ENCODE measurements at places on chromosomes 7 and 10.
A peak's percentile ranks its signal among the peaks of the same experiment; 100 is the strongest.

- DNase-seq = peak; percentile 88
Observed at GRCh38 chr7:100545360-100546128, 6.5 kb downstream of the AGFG2 start.

DNA sequence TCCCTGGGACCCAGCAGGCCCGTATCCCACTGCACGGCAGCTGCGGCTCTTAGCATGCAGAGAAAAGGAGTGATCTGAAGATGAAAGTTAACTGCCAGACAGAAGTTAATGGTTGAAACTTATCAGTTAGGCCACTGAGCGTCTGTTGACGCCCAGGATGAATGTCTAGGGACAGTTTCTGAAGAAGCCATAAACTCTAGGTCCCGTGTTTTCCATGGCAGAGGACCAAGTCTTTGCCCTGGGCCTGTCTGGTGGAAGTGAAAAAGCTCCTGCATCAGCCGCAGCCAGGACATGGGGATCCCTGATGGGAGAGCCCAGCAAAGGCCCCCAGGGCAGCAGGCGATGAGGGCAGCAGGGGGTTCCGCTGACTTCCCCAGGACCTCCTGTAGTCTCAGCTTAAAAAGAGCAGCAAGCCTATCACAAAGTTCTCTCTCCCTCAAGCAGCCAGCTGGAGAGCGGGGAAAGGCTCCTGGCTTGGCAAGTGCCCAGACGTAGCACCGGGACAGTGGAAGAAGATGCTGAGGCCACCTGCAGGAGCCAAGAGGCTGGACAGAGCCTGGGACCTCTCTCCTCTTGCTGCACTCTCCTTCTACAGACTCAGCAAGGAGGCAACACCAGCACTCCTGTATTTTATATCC is 79.6 kb downstream of the TNS3 start:
- DNase-seq = no peak

DNA sequence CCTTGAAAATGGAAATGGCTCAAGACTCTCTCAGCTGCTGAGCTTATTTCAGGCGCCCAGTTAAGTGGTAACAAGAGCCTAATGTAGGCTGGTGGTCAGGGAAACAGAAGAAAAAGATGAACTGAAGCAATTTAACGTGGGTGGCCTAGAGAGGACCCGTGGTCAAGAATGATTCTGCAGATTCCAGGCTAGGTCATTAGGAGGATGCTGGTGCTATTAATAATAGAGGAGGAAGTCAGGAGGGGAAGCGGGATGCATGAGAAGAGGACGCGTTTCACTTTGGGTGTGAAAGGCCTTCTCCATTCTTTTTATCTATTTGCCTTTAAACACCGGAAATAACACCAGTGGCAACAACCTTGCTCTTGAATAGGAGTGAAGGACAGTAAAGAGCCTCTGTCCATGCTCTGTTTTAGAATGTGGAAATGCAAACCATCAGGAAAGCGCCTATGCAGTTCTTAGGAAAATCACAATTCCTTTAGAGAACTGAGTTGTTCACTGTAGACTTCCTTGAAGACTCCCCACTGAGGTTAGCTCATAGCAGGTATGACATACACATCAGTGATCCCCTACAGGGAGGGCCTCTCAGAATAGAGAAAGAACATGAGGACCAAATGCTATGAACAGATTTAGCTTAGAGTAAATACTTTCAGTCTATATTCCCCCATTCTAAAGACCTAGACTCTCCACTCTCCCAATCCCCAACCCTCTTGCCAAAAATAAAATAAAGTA is 8.6 kb downstream of the LIPA start:
- no peak for DNase-seq

GRCh38 chr10:6579904-6580278 is at the start of gene PRKCQ:
Gene PRKCQ, minus strand, starts transcription at chr10:6580276. Its CDS starts 65,141 bp downstream, at chr10:6515135.
- no peak for DNase-seq

DNA sequence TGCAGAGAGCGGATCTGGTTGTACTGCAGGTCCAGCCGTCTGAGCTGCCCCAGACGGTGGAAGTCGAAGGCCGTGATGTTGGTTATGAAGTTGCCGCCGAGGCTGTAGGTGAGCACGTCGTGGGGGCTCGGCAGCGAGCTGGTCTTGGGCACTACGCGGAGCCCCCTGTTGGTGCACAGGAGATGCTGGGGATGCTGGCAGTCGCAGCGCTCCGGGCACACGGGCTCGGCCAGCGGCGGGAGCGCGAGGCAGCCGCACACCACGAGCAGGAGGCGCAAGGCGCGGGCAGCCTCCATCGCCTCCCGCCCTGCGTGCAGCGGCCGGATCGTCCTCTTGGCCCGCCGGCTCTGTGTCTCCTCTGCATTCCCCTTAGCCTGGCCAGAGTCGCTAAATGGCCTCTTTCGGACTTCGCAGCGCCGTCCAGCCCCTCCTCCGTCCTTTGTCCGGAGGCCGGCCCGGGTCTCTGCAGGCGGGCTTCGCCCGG is 337 bp downstream of the TRIL start:
- no peak for DNase-seq

DNA sequence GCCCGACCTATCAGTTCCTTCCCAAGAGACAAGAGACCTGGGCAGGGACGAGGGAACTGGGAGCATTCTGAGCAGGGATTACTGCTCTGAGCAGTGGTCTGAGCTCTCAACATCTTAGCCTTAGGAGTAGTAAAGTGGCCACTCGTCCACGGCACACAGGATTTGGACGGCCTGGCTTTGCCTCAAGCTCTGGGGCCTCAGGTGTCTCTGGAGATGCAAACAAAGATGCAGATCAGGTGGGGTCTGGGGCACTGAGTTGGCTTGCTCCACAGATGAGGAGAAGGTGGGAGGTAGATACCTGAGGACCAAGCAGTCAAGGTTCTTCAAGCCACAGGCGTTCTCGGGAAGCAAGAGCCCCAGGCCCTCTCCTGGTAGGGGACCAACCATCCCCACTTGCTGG is 16.1 kb upstream of the NPFFR1 start:
- DNase-seq = no peak

- DNase-seq = no peak
Observed at GRCh38 chr7:155341463-155341983, 43.8 kb downstream of the INSIG1 start.

- DNase-seq = no peak
Observed at GRCh38 chr10:44994752-44995530, 5.8 kb upstream of the ZNF22 start.

- DNase-seq = no peak
Observed at GRCh38 chr10:131737543-131738395, 163.0 kb upstream of the PPP2R2D start.

DNA sequence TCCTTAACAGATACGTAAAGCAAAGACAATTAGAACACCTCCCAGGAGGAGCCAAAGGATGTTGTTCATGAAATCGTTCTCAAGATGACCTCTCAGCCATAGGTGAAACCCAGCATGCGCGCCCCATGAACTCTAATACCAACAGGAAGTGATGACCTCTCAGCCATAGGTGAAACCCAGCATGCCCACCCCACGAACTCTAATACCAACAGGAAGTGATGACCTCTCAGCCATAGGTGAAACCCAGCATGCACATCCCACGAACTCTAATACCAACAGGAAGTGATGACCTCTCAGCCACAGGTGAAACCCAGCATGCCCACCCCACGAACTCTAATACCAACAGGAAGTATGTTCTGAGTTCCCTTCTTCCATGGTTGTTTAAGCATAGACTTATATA is 205.2 kb upstream of the ADARB2 start:
- no peak for DNase-seq

DNA sequence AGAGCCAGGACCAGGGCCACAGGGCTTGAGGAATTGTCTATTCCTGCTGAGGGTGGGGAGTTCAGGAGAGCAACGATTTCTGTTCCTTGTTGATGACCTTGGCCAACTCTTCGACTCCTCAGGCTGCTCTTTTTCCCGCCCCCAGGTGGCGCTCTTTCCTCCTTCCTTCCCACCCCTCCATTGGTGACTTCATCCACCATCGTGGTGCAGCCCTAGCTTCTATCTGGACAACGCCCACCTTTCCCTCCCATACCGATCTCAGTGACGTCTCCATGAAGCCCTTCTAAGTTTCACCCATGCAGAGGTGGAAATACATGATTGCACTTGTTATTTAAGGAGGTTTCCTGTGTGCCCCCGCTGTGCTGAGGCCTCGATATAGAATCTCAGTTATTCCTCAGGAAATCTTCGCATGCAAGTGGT is 22.1 kb upstream of the CARD11 start:
- peak; percentile 14 for DNase-seq

DNA sequence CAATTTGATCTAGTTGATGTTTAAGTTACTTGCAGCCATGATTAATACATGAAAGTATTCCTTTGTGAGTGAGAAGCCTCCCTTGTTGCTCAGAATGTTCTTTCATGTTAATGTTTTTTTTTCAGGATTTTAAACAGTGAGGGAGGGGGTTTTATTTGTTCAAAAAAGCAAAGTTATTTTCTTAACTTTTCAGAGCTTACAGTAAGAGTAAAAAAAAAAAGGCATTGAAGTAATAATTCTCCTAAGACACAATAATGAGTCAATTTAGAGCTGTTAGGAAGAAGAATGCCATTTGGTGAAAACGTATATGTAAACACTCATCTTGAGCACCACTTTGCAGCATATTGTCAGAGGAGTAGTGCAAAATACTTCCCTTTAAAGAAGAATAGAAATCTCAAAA is 105.8 kb downstream of the SEMA3A start:
- no peak for DNase-seq

- no peak for DNase-seq
Observed at GRCh38 chr7:141201145-141201885, 127.5 kb downstream of the TMEM178B start.

- no peak for DNase-seq
Observed at GRCh38 chr7:44068054-44068453, 2.7 kb upstream of the PGAM2 start.

DNA sequence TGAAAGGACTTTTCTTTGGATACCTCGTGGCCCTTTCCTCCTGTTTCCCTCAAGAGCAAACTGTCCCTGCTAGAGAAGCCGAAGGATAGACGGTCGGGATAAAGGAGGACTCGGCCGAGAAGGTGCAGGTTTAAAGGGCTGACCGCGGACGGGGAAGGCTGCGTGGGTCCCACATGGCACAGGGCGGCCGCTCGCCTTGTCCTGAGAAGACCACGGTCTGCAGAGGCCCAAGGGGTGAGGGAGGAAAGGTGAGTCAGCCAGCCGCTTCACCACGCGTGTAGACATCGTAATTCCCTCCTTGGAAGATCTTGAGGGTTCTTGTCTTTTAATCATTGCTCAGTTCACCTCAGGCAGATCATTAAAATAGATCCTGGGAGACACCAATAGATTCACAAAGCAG is 253.8 kb downstream of the DPP6 start:
- DNase-seq = no peak

Data from brain microvascular endothelial cell (primary cell).